ENCODE measurements at places on chromosomes 12 and 14. TPM values are rescaled to one million over a fixed set of nuclear protein-coding genes. Genes with fewer than 3 reads are reported as not detected.

RNU4-1 gene
- polyA plus RNA-seq: not detected

SOX5 gene
- polyA plus RNA-seq: 1.9 TPM

SYCP3 gene
- polyA plus RNA-seq: 0.05 TPM

ACRBP gene
- 0.50 TPM for polyA plus RNA-seq

LHX5 gene
- not detected for polyA plus RNA-seq

DPPA3 gene
- not detected for polyA plus RNA-seq

RPGRIP1 gene
- polyA plus RNA-seq: 0.27 TPM

CD163L1 gene
- 0.66 TPM for polyA plus RNA-seq

GPRC5D gene
- polyA plus RNA-seq: not detected

LMNTD1 gene
- not detected for polyA plus RNA-seq

CCDC91 gene
- polyA plus RNA-seq: 26.8 TPM

COCH gene
- 0.66 TPM for polyA plus RNA-seq

PMCH gene
- polyA plus RNA-seq: not detected

KRT85 gene
- polyA plus RNA-seq: not detected

CYP27B1 gene
- 0.18 TPM for polyA plus RNA-seq

ITPK1 gene
- polyA plus RNA-seq: 78.2 TPM

MED13L gene
- polyA plus RNA-seq: 15.6 TPM

RND1 gene
- polyA plus RNA-seq: 2.6 TPM

PAPLN gene
- polyA plus RNA-seq: 6.0 TPM

SERPINA12 gene
- polyA plus RNA-seq: not detected

CLEC4C gene
- not detected for polyA plus RNA-seq

PAWR gene
- polyA plus RNA-seq: 7.1 TPM

MYL2 gene
- 435 TPM for polyA plus RNA-seq

Measured in right cardiac atrium (tissue), 5 donors.